T-cell (primary cell): ENCODE measurements at places on chromosomes 11 and 22.
A peak's percentile ranks its signal among the peaks of the same experiment; 100 is the strongest.

- DNase-seq: no peak
These were observed 31.2 kb upstream of the ATXN10 start for GRCh38 chr22:45640291-45640940.

- no peak for DNase-seq
These were observed 509.9 kb upstream of the B3GAT1 start for GRCh38 chr11:134921938-134922337.

GRCh38 chr11:34209809-34210208 is 104.4 kb downstream of the NAT10 start:
- no peak for DNase-seq

GRCh38 chr11:46422588-46422987 is 31.0 kb upstream of the CHRM4 start:
- DNase-seq: no peak

- no peak for DNase-seq
These were observed 801 bp upstream of the TXNRD2 start for GRCh38 chr22:19942157-19943081.

GRCh38 chr11:93099806-93100205 is 98.0 kb downstream of the SLC36A4 start:
- DNase-seq: no peak

GRCh38 chr11:135036488-135037297 is 624.7 kb upstream of the B3GAT1 start:
- no peak for DNase-seq

GRCh38 chr11:30508594-30508993 is 77.6 kb downstream of the MPPED2 start:
- no peak for DNase-seq

GRCh38 chr11:44726283-44727113 is at the start of gene TSPAN18:
TSS of gene TSPAN18 (plus strand) at chr11:44726962. CDS start at chr11:44906417, 179,455 bp downstream.
- DNase-seq: peak; percentile 10

DNA sequence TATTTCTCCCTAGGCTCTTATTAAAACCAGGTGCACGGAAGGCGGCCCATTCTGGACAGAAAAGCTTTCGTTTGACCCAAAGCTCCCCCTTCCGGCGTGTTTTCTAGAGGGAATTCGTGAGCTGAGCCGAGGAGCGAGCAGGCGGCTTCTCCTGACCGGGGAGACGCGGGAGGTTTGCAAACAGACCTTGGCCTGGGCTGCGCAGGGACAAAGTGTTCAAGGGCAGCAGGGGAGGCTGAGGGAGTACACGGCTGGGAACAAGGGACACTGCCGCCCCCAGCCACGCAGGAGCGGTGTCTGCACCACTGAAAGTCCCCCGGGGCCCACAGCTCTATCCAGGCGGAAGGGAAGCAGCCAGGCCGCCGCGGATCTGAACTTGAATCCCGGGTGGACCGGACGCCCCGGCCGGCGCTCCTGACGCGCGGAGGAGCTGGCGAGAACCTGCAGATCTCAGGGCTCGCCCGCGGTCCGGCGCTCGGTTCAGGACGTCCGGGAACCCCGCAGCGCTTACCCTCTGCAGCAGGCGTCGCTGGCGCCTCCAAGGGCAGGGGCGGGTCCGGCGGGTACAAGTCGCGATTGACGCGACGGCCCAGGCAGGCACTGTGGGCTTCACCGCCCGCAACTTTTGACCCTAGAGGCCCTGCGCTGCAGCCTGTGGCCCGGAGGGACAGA is 101.9 kb downstream of the WT1 start:
- peak; percentile 7 for DNase-seq

GRCh38 chr11:7892059-7892699 is 38.9 kb downstream of the OR10A6 start:
- no peak for DNase-seq

- peak; percentile 27 for DNase-seq
These were observed 22.7 kb upstream of the CD5 start for GRCh38 chr11:61079416-61080150.

GRCh38 chr22:29473001-29473400 is 7.0 kb upstream of the NEFH start:
- no peak for DNase-seq

GRCh38 chr22:24471570-24471969 is 23.6 kb upstream of the UPB1 start:
- DNase-seq: no peak

- no peak for DNase-seq
These were observed 267.8 kb downstream of the TBC1D22A start for GRCh38 chr22:47030143-47030661.

DNA sequence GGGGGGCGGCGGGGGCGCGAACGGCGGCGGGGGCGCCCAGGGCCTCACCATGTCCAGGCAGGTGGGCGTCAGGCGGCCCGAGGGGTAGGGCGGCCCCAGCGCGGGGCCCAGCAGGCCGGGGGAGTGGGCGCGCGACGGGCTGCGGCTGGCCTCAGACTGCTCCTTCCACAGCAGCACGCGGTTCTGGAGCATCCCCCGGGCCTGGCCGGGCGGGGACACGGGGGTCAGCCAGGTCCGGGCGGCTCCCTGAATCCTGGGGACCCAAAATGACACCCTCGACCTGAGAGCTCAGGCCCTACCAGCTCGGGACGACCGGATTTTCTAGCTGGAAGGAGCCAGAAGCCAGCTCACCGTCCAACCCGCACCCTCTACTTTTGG is 5.5 kb upstream of the SLC16A8 start:
- DNase-seq: no peak

- DNase-seq: no peak
These were observed 96.0 kb downstream of the WNT7B start for GRCh38 chr22:45880716-45881523.

DNA sequence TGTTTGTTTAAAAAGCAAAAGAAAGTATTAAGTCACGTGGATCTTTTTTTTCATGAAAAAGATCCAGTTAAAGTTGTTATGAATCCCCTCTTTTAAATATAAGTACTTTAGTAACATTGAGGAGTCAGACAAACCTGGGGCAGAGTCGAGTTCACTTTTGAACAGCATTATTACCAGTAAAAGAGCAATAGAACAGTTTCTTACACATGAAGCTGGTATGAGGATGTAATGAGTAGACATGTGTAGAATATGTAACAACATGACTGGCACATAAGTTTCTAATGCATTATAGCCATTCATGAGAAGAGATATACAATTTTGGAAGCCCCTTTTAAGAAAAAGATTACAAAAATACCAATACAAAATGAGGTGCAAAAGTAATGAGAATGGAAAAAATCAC is 7.6 kb upstream of the MUC15 start:
- no peak for DNase-seq

DNA sequence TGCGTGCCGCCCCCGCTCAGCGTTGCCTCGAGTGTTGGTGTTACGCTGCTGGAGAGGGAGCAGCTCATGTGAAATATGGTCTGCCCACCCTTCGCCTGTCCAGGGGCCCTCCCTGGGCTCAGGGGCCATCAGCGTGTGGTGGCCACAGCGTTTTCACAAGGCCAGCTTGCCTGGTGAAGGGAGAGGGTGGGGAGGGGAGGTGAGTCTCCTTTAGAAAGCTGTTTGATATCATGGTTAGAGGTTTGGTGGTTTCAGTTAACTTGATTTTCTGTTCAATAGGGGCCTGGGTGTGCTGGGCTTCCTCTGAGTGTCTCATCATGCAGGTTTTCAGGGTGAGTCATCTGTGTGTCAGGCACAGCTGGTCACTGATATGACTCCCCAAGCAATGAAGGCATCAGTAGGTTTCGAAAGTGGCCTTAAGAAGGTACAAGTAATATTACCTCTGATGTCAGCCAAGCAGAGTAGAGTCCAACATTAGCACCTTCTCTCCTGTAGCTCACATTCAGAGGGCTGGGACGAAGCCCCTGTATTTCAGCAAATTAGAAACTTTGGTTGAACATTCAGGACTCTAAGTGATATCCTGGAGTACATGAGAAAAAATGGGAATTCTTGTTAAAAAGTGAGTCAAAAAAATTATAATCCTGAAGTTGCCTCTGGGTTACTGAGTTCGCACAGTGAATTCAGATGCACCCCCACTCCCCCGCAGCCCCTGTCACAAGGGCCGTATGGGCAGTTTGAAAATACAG is 172.5 kb downstream of the TBC1D22A start:
- DNase-seq: no peak

DNA sequence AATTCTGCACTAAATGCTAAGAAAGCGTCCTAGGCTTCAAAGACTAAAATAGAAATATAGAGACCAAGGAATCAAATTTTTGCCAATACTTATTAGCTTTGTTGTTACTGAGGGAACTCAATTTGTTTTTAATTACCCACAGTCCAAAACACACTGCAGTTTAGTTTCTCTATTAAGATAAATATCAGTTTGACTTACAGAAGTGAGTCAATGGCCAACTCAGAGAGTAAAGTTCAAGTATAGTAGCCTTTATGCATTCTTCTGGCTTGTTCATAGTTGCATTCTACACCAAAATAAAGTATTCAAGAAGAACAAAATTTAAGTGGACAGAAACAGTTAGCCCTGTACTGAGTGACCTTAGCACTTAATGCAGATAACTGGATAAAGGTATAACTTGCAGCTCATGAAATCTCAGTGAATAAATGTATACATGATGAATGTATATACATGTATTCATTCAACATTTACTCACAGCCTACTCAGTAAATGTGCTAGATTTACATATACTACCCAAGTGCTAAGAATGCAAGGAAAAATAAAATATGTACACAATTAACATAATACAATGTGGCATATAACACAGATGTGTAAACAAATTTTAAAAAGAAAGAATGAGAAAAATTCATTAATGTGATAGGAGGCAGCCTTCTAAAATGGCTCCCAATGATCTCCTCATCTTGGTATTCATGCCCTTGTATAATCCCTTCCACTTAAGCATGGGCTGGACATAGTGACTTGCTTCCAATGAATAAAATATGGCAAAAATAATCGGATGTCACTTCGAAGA is 9.7 kb upstream of the RNF141 start:
- DNase-seq: no peak

DNA sequence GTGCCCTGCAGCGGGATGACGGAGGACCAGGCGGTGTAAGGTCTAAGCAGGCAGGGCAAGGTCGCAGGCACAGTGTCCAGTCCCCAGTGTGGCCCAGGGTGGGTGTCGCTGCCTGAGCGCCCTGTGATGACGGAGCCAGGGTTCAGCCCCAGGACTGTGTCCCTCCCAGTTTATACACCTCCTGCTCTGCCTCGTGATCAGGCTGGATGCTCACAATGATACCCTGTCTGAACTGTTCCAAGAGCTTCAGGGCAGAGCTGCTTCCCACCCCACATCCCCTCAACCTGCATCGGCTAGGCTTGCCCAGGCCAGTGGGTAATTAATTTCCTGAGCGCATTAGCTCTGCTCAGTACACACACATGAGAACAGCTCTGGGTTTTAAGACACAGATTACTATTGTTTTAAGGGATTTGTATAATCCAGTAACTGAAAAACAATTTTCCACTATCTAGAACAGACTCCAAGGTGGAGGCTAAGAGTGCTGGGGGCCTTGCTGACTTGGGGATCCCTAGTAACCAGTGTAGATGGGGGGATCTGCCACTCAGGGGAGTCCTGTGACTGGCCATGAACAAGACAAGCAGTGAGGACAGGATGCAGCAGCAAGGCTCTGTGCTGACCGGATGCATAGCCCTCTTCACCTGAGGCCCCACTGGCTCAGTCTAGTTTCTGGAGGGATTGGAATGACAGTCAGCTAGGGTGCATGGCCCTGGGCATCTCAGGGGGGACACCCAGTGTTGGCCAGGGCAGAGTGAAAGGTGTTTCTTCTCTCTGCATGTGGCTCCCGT is 34.1 kb downstream of the GNAZ start:
- no peak for DNase-seq

DNA sequence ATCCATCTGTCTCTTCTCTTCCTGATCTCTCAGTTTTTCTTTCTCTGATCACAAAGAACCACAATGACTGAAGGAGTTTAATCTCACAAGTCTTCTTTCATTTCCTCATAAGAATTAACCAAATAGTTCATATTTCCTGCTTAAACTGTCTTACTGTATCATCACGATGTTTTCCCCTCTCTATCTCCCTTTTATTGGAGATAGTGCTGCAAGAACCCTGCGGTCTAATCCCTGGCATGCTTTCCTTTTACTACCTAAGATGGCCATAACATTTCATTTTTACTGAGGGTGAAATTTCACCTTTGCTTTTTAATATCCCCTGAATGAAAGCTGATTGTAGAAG is 28.9 kb downstream of the CARD18 start:
- DNase-seq: no peak

- DNase-seq: no peak
These were observed 56.1 kb downstream of the AASDHPPT start for GRCh38 chr11:106133529-106133928.

GRCh38 chr22:17724678-17725499 is 49.4 kb downstream of the BID start:
- DNase-seq: no peak

- no peak for DNase-seq
These were observed 15.8 kb upstream of the TXNRD2 start for GRCh38 chr22:19957445-19957844.

- no peak for DNase-seq
These were observed 133.1 kb upstream of the HSD17B12 start for GRCh38 chr11:43547430-43547831.

GRCh38 chr22:32846780-32847491 is 45.4 kb downstream of the TIMP3 start:
- DNase-seq: no peak

DNA sequence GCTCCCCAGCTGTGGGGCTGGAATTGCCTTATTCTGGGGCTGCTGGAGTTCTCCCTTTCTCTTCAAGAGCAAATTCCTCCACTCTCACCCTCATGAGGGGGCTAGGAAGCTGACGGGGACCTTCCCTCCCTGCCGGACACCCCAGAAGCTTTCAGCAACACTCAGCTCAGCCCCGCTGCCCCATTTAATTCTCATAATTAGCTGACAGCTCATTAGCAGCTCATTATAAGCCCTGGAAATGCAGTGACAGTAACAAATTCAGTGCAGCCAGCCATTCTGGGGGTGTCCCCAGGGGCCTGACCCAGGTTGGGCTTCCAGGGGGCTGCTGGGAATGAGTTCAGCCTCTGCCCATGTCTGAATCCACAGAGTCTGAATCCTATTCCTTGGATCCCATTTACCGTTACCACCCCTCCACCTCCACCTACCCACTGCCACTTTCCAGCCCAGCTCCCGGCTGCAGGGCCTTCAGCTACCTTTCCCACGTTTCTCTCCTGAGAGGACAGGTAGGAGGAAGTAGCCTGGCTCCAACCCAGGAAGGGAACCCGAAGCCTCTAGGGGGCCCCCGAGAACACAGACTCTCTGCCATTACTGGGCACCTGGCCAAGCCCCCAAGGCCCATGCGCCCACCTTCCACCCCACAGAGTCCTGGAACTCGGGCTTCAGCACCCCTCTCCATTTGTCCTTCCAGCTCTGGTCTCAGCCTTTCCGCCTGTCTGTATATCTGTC is 101.7 kb upstream of the LMO1 start:
- no peak for DNase-seq

DNA sequence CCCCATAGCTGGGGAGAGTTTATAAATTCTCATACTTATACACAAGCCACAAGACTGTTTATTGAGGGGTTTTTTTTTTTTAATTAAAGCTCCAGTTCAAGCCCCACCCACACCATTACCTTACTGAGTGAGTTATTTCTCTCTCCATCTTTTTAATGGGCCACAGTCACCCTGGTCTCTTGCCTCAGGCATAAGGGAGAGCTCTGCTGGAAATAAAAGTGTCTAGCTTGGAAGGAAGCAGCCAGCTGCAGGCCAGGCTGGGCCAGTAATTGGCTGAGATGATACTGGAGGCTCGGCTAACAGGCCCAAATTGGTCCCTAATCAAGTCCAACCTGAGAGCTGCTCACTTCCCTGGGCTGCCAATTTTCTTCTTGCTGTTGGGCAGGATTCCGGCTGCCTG is 174.1 kb downstream of the INSC start:
- no peak for DNase-seq

GRCh38 chr11:78907636-78908035 is 333.0 kb upstream of the NARS2 start:
- DNase-seq: no peak

GRCh38 chr11:128288368-128288767 is 299.0 kb downstream of the ETS1 start:
- DNase-seq: no peak

GRCh38 chr11:126384449-126385070 is 29.1 kb downstream of the ST3GAL4 start:
- DNase-seq: no peak
